ENCODE measurements at places on chromosomes 1 and 21.

GRCh38 chr1:8389958-8390535 is 72.1 kb downstream of the SLC45A1 start:
- peak; percentile 40 for DNase-seq

DNA sequence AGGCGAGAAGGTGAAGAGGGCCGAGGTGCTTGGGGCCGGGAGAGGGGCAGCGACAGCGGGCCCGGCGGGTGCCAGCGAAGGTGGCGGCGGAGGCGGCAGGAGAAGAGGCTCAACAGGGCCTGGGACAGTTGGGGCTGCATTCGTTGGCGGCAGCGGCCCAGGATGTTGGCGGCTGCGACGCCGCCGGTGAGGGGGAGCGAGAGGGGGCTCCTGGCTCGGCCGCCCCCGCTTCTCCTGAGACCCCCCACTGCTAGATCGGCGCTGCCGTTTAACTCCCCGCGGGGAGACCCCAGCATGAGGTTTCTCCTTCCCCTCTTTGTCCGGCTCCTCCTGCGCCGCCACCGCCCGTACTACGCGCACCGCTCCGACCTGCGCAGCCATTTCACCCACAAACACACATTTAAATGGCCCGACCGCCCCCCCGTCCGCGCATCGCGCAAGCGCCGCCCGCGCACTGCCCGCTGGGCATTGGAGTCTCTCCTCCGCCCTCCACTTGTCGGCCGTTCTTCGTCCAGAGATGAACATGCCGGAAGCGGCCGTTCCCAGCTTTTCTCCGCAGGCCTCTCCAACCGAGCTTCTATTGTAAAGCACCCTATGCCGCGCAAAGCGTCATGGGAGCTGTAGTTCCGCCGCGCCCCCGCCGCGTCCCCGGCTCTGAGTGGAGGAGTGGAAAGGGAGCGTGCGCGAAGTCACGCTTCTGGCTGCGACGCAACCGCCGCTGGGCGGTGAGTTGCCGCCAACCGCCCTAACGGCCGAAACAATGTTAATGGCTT is at the start of gene RSBN1:
TSS of gene RSBN1 (minus strand) at position 589 of the 773 bp plus-strand sequence. CDS start at position 525, 64 bp downstream.
- peak; percentile 99 for DNase-seq

DNA sequence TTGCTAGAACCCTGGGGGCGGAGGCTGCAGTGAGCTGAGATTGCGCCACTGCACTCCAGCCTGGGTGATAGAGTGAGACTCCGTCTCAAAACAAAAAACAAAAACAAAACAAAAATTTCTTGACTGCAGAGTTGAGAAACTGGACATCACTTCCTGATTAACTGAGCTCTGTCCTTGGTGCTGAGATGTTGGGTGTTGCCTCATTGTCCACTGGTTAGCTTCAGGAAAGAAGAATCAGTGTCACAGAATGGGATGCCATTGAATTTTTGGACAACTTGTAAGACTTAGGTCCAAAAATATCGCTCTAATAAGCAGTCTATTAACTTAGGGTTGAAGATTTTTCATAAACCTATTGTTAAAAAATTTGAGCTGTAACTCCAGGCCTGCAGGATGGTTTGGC is 23.8 kb upstream of the KCNA10 start:
- DNase-seq: no peak

GRCh38 chr1:197159461-197159860 is 13.0 kb upstream of the ASPM start:
- DNase-seq: no peak

DNA sequence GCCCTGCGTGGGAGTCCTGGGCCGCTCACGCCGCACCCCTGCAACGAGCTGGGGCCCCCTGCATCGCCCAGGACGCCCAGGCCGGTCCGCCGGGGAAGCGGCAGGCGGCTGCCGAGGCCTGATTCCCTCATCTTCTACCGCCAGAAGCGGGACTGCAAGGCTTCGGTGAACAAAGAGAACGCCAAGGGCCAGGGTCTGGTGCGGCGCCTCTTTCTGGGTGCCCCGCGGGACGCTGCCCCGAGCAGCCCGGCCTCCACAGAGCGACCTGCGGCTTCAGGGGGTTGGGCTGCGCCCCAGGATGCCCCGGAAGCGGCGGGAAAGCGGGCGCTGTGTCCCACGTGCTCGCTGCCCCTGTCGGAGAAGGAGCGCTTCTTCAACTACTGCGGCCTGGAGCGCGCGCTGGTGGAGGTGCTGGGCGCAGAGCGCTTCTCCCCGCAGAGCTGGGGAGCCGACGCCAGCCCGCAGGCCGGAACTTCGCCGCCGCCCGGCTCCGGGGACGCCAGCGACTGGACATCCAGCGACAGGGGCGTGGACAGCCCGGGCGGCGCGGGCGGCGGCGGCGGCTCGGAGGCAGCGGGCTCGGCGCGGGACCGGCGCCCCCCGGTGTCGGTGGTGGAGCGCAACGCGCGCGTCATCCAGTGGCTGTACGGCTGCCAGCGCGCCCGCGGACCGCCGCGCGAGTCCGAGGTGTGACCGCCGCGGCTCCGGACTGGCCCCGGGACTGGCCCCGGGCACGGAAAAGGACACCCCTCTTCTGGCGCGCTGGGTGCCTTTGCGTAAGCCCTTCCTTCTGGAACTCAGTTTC is 2.7 kb downstream of the FAM110D start:
- DNase-seq: peak; percentile 27

GRCh38 chr1:66704177-66704875 is 47.9 kb upstream of the DYNLT5 start:
- DNase-seq: no peak

GRCh38 chr1:224786533-224787250 is 142.8 kb upstream of the DNAH14 start:
- no peak for DNase-seq

GRCh38 chr1:26081267-26082019 is 14.0 kb upstream of the TRIM63 start:
- no peak for DNase-seq

GRCh38 chr21:25855576-25855975 is 120.8 kb downstream of the GABPA start:
- DNase-seq: no peak

DNA sequence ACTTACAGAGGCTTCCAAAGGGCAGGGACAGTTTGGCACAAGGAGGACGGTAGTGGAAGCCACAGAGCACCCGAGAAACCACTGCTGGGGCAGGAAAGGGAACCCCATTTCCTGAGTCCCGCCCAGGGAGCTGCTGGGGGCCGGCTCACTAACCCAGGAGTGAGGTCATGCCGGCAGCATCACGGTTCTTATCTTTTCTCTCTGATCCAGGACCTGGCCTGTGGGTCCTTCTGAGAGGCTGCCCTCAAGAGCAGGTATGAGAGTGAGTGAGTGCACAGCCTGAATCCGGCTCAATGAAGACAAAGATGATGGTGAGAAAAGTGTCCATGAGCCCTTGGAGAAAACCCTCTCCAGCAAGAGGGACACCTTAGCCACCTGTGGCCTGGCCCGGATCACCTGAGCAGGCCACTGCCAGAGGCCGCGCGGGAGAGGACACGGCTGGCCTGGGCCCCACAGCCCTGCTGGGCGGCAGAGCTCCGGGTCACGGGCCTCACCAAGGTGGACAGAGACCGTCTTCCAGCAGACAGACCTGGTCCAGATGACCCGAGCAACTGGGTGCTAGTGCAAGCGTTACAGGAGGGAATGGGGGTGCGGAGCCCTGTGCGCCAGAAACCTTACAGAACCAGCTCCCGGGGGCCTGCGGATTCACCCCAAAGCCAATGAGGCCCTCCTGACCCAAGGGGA is 94.9 kb downstream of the RIPK4 start:
- DNase-seq: no peak

GRCh38 chr1:231665726-231666125 is 39.1 kb downstream of the DISC1 start:
- DNase-seq: no peak

DNA sequence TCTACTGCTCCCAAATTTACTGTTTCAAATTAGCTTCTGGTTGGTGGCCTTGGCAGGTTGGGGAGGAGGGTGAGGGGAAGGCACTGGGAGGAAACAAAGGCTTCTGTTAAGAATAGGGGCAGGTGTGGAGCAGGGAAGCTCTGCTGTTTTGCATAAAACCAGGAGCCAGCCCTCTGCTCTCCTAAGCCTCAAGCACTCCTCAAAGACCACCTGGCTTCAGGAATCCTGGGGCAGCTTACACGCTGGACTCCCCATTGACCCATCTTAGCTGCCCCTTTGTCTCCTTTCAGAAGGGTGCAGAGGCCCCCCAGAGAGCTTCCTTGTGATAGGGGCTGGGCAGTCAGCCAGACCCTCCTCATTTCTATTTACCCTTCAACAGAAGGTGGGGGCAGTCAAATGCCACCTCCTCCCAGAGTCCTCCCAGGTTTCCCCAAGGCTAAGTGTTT is 11.5 kb upstream of the DHRS3 start:
- DNase-seq: no peak

- DNase-seq: peak; percentile 84
Measured at GRCh38 chr1:40383488-40384412, 10.2 kb downstream of the SMAP2 start.

- DNase-seq: no peak
Measured at GRCh38 chr21:46081862-46082712, 15.8 kb upstream of the COL6A2 start.

DNA sequence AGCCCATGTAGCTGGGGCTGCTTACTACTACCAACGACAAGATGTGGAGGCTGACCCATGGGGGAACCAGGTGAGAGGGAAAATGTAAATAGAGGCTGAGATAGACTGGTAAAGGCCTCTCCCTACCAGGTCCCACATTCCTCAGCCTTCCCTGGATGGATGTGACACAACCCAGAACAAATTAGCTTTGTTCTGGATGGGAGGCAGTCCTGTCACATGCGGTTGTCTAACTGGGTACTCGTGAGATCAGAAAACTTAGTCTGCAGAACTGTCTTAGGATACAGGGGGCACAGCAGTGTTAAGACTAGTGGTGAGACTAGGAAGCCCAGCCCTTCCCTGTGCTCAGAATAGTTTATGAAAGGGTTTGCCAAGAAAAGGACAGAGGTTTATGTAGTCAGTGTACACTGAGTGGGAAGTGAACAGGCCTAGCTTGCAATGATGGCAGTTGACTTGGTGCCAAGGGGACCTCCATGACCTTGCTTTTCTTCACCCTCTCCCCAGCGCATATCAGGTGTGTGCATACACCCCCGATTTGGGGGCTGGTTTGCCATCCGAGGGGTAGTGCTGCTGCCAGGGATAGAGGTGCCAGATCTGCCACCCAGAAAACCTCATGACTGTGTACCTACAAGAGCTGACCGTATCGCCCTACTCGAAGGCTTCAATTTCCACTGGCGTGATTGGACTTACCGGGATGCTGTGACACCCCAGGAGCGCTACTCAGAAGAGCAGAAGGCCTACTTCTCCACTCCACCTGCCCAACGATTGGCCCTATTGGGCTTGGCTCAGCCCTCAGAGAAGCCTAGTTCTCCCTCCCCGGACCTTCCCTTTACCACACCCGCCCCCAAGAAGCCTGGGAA is 8.4 kb downstream of the MMACHC start:
- DNase-seq: no peak

DNA sequence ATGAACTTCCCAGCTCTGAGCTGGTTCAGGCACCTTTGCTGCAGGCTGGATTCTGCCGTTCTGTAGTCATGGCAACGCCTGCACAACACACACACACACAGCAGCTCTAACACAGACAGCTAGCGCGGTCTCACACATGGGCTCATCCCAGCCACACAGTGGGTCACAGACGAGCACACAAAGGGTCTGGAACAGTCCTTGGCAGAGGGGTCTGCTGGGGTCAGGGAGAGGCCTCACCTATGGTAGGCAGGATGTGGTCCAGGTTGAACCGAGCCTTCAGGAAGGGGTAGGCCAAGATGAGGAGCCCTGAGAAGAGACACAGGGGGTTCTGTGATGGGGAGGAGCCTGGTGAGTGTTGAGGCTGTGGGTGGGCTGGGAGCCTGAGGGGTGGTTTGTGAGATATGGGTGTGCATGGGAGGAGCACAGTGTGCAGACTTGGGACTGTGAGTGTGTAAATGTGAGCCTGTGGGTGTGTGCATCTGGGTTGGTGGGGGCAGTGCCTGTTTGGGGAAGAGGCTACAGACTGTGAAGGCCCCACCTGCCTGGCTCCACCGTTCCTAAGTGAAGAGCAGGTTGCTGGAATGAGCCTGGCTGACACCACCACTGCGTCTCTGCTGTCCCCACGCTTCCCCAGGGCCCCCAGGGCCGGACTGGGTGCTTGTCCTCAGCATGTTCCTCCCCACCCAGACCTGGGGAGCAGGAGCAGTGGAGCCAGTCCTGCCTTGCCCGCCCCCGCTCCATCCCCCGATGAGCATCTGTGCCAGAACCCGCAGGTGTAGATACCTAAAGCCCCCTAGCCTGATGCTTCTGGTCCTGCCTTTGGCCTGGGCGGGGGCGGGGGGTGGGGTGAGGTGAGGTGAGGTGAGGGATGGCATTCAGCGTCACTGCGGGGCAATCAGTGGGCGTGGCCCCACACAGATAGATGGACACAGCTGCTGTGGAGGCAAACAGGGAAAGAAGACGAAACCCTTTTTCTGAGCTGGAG is 1.5 kb downstream of the KNCN start:
- peak; percentile 25 for DNase-seq

DNA sequence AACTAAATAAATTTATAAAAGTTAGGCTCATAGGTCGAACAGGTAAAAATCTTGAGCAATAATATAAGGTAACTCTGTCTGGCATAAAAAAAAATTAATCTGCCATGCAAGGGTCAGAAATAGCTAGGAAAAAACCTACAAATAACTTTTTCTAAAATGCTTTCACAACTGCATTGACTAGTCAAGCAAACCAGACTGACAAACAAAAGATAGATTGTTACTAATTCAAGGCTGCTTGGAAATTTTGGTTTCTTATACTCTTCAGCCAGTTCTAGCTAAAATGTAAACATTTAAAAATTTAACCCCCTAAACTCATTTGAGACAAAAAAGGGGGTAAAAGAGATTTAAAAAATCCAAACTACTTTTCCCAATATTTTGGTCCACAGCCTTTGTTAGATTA is 40.8 kb downstream of the S100A10 start:
- no peak for DNase-seq

DNA sequence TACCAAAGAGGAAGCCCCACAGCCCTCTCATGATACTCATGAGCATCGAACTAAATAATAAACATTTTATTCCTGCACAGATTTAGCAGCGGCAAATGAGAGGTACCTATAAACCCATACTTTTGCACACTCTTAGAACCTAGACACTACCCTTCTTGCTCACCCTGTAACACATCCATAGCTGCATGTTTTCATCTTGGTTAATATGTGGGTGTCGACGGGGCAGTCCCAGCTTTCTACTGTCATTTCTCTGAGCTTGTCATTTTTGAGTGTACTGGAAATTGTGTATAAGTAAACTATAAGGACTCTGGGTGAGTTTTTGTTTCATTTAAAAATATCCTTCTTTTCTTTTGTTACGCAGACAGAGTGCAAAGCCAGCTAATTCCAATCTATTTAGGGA is 25.5 kb downstream of the OVGP1 start:
- DNase-seq: no peak

DNA sequence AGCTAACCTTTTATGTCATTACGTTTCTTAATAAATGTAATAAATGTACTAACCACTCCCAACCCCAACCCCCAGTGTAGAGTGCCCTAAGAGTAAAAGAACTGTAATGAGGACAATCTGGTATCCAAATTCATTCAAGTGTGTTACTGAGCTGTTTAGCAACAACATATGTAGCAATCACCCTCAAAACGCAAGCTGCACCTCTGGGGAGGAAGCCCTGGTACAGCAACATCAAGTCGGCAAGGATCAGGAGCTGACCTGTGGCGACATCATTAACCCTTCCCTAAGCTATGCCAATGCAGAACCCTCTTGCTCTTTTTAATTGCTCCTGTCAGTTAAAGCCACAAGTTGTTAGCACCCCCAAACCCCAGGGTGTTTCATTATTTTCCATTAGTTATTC is 47.1 kb downstream of the STX6 start:
- no peak for DNase-seq
